Kidney (tissue), 22 donors: ENCODE measurements at places on chromosomes 7 and 10. TPM values are rescaled to one million over a fixed set of nuclear protein-coding genes. Genes with fewer than 3 reads are reported as not detected.

DNA sequence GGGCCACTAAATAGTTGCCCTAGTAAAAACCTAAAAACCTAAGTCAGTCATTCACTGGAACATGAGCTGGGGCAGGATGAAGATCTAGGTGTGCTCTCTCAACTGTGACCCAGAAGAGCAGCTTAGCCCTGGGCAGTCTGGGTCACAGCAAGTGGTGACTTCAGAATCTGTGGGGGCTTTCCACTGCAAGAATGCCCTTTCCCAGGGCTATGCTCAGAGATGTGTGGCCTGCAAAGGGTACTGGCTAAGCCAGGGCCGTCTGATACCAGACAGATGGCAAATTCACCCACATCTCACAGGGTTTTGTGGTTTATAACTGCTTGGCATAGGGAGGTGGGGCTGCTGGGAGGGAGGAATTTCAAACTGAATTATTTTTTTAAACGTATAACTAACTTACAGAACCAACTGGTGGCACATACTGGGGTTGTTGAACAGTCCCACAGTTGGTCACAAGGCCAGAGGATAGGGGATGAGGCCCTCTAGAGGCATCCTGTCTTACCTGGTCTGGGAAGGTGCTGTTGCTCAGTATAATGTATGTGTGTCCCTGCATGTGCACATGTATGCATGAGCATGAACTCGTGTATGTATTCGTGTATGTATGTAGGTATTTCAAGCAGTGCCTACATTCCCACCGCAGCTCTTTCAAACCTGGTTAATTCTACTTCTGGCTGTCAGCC, 63.2 kb downstream of the PRPF18 start:
- H3K36me3 ChIP-seq: peaks cover 3% of the 10 kb centered on the region
- H3K4me3 ChIP-seq: no peak overlapping the region

- H3K4me3 ChIP-seq: no peak overlapping the region
- H3K4me1 ChIP-seq: no peaks in the 10 kb centered on the region
- DNase-seq: no peak
- no peaks in the 10 kb centered on the region for H3K36me3 ChIP-seq
Measured at GRCh38 chr10:19947656-19948055, 131.4 kb downstream of the PLXDC2 start.

DNA sequence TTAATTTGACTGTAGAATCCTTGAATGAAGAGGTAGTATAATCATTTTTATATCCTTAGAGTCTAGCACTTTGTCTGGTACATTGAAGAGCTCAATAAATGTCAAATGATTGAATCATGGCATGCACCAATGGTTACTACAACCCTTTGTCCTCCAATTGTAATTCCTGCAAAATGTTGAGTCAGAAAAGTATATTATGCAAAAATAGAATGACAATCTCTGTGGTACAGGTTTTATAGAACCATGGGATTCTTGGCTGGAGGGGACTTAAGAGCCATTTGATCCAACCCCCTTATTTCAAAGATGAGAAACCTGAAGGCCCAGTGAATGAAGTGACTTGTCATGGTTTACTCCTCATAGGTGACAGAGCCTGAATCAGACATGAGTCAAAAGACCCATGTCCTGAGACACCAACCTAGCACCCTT, 30.9 kb upstream of the SMKR1 start:
- no peak overlapping the region for H3K4me3 ChIP-seq
- no peak overlapping the region for H3K27ac ChIP-seq
- H3K27me3 ChIP-seq: no peaks in the 10 kb centered on the region

- DNase-seq: no peak
- H3K36me3 ChIP-seq: no peaks in the 10 kb centered on the region
Measured at GRCh38 chr7:17132726-17133125, 165.7 kb upstream of the AHR start.

- H3K36me3 ChIP-seq: no peaks in the 10 kb centered on the region
- peaks cover 3% of the 10 kb centered on the region for H3K4me1 ChIP-seq
- H3K4me3 ChIP-seq: no peak overlapping the region
- H3K27ac ChIP-seq: no peak overlapping the region
- no peaks in the 10 kb centered on the region for H3K27me3 ChIP-seq
Measured at GRCh38 chr10:61642150-61642571, 20.6 kb upstream of the CABCOCO1 start.

GRCh38 chr7:132073920-132074589, 502.2 kb downstream of the PLXNA4 start:
- H3K4me3 ChIP-seq: no peak overlapping the region
- DNase-seq: no peak
- no peaks in the 10 kb centered on the region for H3K4me1 ChIP-seq
- no peaks in the 10 kb centered on the region for H3K36me3 ChIP-seq
- H3K27me3 ChIP-seq: no peaks in the 10 kb centered on the region

DNA sequence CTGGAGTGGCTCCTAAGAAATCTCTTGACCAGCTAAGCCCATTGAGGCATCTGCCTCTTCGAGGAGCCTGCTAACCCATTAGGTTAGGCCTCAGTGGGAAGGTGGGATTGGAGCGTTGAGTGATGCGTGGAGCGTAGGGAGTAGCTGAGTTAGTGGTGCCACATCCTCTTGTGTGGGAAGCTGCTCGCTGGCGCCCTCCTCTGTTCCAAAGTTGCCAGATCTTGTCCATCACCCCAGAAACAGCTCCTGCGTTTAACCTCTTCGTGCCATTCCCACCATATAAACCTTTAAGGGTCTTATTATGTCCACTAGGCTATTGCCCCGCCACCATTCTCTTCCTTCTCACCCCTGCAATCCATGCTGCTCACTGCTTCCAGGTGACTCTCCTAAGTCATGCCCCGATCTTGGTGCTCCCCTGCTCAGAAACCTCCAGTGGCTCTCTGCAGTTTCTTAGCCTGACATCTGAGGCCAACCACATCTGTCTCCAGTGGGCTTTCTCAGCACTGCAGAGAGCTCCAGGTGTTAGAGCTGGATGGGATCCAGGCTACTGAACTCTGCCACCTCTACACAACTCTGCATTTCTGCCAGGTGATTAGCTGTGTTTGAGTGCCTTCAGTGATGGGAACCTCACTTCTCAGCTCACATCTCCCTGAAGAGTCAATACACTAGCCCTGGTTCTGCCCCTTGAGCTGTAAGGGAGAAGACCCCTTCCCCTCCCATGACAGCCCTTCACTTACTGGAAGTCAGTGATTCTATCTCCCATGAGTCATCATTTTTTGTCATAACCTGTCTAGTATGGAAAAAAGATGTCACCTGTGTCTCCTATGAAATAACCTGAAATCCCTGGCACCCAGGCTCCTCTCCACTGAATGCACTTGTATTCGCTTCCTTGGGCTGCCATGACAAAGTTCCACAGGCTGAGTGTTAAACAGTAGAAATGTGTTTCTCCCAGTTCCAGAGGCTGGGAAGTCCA, 65.0 kb upstream of the FGFR2 start:
- peaks cover 3% of the 10 kb centered on the region for H3K4me1 ChIP-seq
- H3K27ac ChIP-seq: no peak overlapping the region
- no peaks in the 10 kb centered on the region for H3K27me3 ChIP-seq
- peak; percentile 59 for DNase-seq
- no peaks in the 10 kb centered on the region for H3K36me3 ChIP-seq
- no peak overlapping the region for H3K4me3 ChIP-seq

DNA sequence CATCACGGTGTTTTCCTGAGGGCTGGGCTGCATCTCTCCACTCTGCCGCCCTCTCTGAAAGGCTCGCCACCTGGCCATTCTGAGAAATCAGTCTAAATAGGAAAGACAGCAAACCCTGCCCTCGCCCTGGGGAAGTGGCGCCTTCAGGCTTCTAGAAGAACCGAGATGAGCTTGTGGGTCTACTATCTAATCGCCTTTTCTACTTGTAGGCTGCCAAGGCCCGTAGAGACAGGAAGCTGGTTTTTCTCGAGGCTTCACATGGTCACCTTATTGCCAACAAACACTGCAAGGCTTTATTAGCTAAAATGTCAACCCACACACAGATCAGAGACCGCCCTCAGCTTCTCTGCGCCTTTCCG, 21.4 kb downstream of the LAT2 start:
- no peak overlapping the region for H3K4me3 ChIP-seq
- no peaks in the 10 kb centered on the region for H3K27me3 ChIP-seq
- peaks cover 5% of the 10 kb centered on the region for H3K36me3 ChIP-seq
- DNase-seq: no peak
- no peaks in the 10 kb centered on the region for H3K4me1 ChIP-seq

DNA sequence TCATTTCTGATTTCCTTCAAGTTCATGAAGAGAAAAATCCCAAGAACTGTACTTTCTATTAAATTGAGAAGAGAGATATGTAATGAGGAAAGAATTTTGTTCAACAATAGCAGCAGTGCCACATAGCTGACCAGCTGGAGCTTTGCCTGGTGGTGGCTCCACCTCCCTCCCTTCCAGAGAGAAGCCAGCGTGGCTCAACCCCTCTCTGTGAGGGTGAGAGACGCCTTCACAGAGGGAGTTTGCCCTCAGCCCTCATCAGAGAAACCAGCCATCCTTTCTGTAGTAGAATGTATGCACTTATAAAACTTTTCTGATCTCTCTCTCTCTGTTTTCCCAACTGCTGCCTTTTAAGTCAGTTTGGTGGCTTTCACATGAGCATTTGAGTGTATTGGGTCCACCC, 20.5 kb upstream of the COL1A2 start:
- no peaks in the 10 kb centered on the region for H3K4me1 ChIP-seq
- peak overlapping the region; percentile 67 for H3K27ac ChIP-seq
- H3K27me3 ChIP-seq: no peaks in the 10 kb centered on the region

DNA sequence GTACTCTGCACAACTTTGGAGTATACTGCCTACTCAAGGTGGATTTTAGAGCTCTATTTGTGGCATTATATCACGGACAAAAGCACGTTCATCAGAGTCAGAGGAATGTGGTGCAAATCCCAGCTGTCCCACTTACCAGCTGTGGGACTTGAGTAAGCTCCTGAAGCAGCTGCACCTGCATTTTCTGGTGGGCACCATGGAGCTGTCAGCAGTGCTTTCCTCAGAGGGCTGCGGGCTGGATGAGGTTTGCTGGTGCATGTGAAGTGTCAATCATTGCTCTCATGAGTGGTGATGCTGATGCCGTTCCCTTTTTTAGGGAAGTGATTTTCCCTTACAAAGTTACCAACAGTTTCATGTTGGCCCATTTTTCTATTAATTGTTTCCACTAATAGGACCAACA, 53.4 kb downstream of the EGFR start:
- peaks cover 22% of the 10 kb centered on the region for H3K4me1 ChIP-seq
- DNase-seq: no peak
- no peaks in the 10 kb centered on the region for H3K27me3 ChIP-seq
- H3K4me3 ChIP-seq: no peak overlapping the region

GRCh38 chr10:69638642-69639041, 8.6 kb downstream of the FAM241B start:
- no peak overlapping the region for H3K4me3 ChIP-seq
- no peaks in the 10 kb centered on the region for H3K27me3 ChIP-seq
- no peaks in the 10 kb centered on the region for H3K36me3 ChIP-seq
- H3K27ac ChIP-seq: no peak overlapping the region
- H3K4me1 ChIP-seq: no peaks in the 10 kb centered on the region
- DNase-seq: no peak

DNA sequence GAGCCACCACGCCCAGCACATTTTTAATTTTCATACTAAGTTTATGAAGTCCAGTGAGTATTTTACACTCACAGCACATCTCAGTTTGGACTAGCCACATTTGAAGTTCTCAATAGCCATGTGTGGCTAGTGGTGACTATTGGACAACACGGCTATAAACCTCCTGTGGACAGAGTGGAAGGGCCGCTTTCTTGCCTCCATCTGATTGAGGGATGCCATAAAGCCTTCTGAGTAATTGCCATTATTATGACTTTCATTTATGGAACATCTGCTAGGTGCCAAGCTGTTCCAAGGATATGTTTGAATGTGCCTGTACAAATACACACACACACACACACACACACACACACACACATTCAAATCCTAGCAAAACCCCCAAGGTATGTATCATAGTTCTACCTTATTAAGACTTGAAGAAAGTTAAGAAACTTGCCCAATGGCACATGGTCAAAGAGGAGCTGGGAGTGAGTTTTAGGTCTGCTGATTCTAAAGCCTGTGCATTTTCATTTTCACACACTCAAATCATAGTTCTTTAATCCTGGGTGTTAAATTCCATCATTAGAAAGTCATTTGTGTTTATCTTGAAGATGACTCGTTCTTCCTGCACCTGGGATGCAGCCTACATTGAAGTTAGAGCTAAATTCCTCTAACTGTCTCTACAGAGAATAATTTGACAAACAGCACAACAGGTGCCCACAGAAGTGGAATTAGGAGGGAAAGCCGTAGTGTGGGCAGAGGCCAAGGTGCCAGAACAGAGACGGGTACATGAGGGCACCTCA, 143.3 kb downstream of the PKD1L1 start:
- H3K4me1 ChIP-seq: no peaks in the 10 kb centered on the region
- H3K36me3 ChIP-seq: no peaks in the 10 kb centered on the region
- no peak for DNase-seq
- no peak overlapping the region for H3K27ac ChIP-seq
- no peak overlapping the region for H3K4me3 ChIP-seq

DNA sequence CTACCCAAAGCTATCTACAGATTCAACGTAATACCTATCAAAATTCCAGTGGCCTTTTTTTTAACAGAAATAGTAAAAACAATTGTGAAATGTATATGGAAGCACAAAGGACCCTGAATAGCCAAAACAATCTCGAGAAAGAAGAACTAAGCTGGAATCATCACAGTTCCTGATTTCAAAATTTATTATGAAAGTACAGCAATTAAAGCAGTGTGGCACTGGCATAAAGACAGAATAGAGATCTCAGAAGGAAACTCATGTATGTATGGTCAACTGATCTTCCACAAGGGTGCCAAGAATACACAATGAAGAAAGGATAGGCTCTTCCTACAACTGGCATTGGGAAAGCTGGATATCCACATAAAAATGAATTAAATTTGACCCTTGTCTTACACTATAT, 23.2 kb downstream of the PNLIPRP3 start:
- H3K27me3 ChIP-seq: no peaks in the 10 kb centered on the region
- no peaks in the 10 kb centered on the region for H3K4me1 ChIP-seq
- DNase-seq: no peak
- H3K36me3 ChIP-seq: no peaks in the 10 kb centered on the region
- no peak overlapping the region for H3K27ac ChIP-seq
- H3K4me3 ChIP-seq: no peak overlapping the region

DNA sequence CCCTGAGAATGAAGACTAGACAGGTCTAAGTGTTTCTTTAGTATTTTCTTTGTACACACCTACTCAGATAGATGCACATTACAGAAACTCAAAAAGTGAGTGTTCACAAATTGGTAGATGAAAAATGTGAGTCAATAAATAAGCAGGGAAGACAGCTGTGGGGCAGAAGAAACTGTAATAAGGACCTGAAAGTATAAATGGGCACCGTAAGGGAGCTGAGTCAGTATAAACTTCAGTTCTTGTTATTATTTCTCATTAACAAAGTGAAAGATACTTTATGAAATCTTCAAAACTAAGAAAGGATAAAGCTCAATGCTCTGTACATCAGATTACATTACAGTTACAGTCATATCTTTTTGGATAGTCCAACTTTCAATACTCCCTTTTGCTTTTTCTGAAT, 2.5 kb downstream of the MTPN start:
- no peak for DNase-seq
- H3K27ac ChIP-seq: no peak overlapping the region
- no peaks in the 10 kb centered on the region for H3K4me1 ChIP-seq
- no peak overlapping the region for H3K4me3 ChIP-seq
- H3K27me3 ChIP-seq: no peaks in the 10 kb centered on the region

- no peaks in the 10 kb centered on the region for H3K27me3 ChIP-seq
- no peaks in the 10 kb centered on the region for H3K4me1 ChIP-seq
- no peak for DNase-seq
- H3K36me3 ChIP-seq: no peaks in the 10 kb centered on the region
- no peak overlapping the region for H3K4me3 ChIP-seq
- H3K27ac ChIP-seq: no peak overlapping the region
Measured at GRCh38 chr7:92333866-92334265, 88.1 kb downstream of the ANKIB1 start.

SPDYE2 gene
- not detected for polyA plus RNA-seq

SH2B2 gene
- 4.5 TPM for polyA plus RNA-seq

DLD gene
- 153 TPM for polyA plus RNA-seq

PIK3CG gene
- 0.15 TPM for polyA plus RNA-seq

OR2A7 gene
- 3.5 TPM for polyA plus RNA-seq

DRGX gene
- not detected for polyA plus RNA-seq

JMJD1C gene
- 18.9 TPM for polyA plus RNA-seq
